ENCODE measurements at places on chromosomes 2 and 18.

GRCh38 chr2:181152226-181152625 is 171.8 kb downstream of the UBE2E3 start:
- DNase-seq = no peak

DNA sequence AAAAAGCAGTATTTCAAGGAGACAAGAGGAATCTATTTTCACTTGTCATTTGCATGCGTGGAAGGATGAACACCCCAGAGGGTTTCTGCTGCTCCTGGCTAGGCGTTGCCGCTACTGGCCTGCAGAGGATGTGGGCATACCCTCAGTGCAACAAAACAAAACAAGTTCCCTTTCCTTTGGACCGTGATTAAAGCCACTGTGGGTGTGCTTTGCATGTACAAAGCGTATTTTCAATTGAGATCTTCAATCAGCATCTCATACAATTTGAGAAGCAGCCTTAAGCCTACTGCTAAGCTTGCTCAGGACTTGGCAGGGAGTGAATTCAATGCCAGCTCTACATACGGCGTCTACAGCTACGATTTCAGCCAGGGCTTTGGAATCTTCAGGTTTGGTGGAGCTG is 298.4 kb downstream of the LPIN1 start:
- no peak for DNase-seq

GRCh38 chr18:75200071-75200470 is 8.9 kb downstream of the PTGR3 start:
- DNase-seq = no peak

DNA sequence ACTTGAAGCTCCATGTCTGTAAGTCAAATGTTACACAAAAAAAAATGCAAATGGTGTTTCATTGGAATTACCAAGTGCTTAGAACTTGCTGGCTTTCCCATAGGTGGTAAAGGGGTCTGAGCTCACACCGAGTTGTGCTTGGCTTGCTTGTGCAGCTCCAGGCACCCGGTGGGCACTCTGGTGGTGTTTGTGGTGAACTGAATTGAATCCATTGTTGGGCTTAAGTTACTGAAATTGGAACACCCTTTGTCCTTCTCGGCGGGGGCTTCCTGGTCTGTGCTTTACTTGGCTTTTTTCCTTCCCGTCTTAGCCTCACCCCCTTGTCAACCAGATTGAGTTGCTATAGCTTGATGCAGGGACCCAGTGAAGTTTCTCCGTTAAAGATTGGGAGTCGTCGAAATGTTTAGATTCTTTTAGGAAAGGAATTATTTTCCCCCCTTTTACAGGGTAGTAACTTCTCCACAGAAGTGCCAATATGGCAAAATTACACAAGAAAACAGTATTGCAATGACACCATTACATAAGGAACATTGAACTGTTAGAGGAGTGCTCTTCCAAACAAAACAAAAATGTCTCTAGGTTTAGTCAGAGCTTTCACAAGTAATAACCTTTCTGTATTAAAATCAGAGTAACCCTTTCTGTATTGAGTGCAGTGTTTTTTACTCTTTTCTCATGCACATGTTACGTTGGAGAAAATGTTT is 97.9 kb upstream of the IL1R2 start:
- DNase-seq = no peak
